ENCODE measurements at places on chromosomes 3 and 15. TPM values are rescaled to one million over a fixed set of nuclear protein-coding genes. Genes with fewer than 3 reads are reported as not detected.

The SUSD5 gene
- total RNA-seq = 4.0 TPM

The PRICKLE2 gene
- total RNA-seq = 2.8 TPM

The STAC gene
- total RNA-seq = 2.3 TPM

The GATM gene
- 2.2 TPM for total RNA-seq

The ERICH6 gene
- not detected for total RNA-seq

The TERC gene
- total RNA-seq = not detected

The IL17RB gene
- 0.83 TPM for total RNA-seq

The REC114 gene
- not detected for total RNA-seq

The LCTL gene
- not detected for total RNA-seq

The SELENOT gene
- 97.3 TPM for total RNA-seq

The ULK4 gene
- total RNA-seq = 6.2 TPM

The ZNF502 gene
- 1.6 TPM for total RNA-seq

The IL17RE gene
- 1.4 TPM for total RNA-seq
